ENCODE measurements at places on chromosomes 11 and 22.

DNA sequence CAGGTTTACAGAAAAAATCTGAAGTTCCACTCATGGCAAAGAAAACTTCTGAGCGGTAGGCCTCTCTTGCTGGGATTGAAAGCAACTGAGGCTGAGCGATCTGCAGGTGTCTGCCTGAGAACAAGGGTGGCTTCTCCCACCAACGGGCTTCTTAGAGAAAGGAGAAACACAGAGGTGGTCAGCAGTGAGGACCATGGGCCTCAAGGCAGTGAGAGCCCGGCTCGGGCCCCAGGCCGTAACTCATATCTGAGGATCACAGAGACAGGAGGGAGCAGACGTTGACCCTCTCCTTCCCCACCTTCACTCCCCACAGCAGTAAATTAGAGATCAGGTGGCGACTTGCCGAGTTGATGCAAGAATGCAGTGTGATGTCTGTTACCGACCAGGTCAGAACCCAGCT is 50.9 kb upstream of the RTL6 start:
- DNase-seq: no peak

GRCh38 chr22:43412808-43413795 is 1.3 kb downstream of the MPPED1 start:
- DNase-seq: no peak

- peak; percentile 28 for DNase-seq
These were observed 10.7 kb downstream of the SMIM38 start for GRCh38 chr11:69166218-69167115.

DNA sequence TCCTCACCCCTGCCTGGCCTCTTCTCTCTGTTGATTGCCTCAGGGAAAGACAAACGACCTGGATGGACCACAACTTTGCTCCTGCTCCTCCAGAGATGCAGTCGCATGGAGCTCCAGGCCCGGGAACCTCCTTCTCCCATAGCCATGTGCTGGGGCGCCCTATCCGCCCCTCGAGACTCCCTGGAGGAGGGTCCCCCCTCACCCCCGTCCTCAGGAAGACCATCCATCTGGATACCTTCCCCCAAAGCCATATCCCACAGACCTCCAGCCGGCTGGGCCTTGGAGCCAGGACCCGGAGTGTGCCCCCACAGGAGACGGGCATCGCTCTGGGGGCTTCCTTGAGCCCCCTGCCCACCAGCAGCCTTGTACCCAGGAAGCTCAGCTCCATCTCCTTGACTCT is 2.2 kb downstream of the SEPTIN3 start:
- no peak for DNase-seq

DNA sequence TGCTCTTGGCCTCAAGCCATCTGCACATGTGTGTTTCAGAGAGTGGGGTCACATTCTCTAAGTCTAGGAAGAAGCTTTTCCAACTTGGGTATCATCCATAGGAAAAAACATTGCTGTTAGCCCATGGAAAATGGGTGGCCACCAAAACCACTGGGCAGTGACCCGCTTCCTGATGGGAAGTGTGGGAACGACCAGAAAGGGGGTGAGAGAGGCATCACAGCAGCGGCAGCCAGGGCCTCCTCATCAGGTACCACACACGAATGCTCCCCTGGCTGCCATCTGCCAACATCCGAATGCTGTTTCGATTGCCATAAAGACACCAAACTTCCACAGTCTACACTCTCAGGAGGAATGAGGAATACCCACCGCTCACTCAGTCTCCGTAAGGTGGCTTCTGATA is 40.3 kb downstream of the CHKA start:
- no peak for DNase-seq

GRCh38 chr11:11667056-11667455 is 45.3 kb upstream of the GALNT18 start:
- DNase-seq: no peak

DNA sequence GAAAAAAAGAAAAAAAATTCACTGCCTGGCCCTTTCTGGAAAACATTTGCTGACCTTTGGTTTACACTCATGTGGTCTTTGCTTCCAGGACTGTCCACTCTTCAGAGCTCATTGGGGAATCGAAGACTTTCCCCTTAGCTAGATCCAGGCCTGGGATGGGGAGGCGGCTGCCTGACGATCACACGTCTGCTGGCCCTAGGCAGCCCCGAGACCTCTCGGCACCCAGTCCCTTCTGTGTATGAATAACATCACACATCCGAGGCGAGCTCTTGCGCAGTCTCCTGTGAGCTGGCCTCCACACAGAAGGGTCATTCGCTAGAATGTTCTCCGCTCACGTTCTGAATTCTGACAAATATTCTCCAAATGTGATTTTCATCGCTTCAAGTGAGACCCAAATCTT is 25.7 kb upstream of the GAL start:
- DNase-seq: peak; percentile 13

- peak; percentile 72 for DNase-seq
These were observed 71.8 kb downstream of the ADAMTS15 start for GRCh38 chr11:130520271-130520671.

DNA sequence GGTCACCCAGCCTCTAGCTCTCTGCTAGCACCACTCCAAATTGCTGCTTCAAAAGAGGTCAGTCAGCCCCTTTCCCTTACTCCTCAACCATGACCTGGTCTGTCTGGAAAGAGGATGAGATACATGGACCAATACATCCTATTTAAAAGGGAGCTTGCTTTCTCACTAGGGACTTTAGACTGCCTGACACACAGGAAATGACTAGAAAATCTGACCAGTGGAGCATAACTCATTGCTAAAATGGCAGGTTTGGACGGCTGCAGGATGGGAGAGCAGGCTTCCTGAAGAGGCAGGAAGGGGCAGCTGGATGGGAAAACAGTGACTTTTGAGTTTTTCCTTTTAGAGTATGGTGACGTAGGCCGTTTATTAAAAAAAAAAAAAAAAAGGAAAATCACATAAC is 25.3 kb downstream of the STIM1 start:
- no peak for DNase-seq

DNA sequence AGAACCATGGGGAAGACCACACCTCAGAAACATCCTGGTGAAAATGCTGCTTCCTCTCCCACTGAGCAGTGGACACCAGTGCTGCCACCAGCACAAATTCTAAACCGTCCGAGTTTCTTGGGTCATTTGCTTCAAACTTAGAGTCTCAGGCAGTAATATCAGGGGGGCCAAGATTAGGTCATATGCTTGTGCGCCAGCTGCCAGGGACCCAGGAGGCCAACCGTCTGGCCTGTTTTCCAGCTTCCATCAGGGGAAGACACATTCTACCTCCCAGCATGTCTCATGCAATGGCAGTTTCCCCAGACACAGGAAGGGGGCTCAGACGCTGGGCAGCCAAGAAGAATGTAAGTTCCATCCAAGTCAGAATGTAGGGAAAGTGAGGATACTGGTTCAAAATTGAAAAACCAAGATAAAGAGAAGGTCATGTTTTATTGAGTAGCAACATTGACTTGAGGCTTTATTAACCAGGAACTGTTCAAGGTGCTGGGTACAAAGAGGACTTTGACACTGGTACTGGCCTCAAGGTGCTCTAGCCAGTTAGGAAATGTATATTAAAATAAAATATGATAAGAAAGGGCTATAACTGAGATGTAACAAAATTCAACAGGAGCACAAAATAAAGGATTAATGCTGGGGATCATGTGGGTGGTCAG is 59.7 kb upstream of the EED start:
- no peak for DNase-seq

DNA sequence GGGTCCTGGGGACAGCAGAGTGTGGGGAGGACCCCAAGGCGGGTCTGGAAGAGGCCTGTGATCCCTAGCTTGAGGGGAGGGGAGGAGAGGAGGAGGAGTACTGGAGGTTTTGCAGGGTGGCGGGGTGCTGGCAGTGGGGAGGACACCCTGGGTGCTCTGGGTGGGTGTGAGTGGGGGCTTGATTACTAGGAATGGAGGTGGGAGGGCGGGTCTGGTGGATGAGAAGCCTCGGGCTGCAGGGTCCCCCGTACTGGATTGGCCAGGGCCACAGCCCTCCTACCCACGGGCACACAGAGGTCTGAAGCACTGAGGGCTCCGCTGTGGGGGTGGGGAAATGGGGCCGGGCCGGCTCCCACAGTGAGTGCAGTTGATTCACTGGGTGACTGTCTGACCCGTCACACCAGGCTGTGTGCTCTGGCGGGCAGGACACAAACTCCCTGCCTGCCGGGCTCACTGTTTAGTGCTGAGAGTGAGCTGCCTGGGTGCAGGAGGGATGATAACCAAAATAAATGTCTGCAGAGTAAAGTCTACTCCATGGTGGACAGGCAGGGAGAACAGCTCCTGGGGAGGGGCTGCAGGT is 114.2 kb downstream of the CACNA1I start:
- DNase-seq: no peak

DNA sequence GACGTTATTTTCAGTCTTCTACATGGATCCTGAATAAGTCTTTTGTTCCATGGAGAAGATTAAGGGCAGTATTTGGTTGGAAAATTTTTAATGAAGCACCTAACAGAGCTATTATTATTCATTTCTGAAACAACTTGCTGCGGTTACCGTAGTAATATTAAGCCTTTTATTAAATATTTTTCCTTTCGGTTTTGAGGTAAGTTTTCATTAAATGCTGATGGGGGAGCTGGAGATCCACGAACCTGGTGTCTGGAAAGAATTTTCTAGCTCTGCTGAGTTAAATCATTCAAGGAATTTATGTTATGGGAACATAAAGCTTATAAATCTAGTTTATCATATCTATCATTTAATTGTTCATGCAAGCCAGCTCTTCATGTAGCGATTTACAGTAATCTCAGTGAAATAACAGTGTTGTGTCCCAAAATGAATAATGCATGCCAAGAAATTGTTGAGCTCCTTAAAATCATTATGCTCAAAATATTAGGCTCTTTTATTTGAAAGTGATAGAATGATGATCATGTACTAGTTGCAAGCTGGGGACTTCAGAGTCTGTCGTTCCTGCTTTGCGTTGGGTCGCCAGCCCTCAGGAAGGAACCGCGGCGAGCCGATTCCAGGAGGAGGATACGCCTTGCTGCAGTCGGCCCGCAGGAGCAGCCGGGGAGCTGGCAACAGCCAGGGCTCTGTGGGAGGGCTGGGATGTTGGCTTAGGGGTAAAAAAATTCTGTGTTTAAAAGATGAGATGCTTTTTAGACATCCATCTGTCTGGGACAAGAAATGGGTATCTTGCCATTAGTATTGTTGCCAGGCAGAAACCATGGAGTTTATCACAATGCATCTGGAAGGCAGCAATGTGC is 83.1 kb downstream of the TBC1D22A start:
- no peak for DNase-seq

- DNase-seq: peak; percentile 83
These were observed 17.3 kb upstream of the SLC29A2 start for GRCh38 chr11:66388780-66389386.

DNA sequence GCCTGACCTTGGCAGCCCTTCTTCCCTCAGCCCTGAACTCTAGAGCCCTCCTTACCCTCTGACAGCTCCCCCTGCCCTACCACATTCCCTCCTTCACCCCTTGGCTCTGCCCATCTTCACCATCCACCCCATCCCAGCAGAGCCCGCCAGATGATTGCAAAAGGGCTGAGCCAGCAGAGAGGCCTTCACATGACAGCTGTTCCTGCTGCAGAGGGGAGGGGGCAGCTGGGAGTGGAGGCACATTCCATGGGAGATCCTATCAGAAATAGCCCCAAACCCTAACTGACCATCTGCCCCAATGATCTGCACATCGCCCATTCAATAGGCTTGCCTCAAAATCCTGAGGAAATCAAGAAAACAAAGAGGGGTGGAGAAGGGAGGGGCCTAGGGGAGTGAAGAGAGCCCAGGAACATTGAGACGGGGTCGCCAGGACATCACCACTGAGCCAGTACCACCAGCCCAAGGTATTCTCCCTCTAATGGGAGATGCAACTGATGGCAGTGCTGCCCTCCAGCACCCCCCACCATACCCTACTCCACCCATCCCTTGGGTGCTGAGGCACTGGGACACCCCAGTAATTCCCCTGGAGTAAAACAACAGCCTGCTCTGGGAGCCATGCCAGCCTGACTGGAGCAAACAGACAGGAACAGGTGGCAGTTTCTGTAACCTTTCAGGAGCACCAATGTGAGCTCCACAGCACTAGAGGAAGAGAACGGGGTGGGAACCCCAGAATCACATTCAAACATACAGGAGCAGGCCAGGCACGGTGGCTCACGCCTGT is 8.0 kb upstream of the AHNAK start:
- peak; percentile 82 for DNase-seq

DNA sequence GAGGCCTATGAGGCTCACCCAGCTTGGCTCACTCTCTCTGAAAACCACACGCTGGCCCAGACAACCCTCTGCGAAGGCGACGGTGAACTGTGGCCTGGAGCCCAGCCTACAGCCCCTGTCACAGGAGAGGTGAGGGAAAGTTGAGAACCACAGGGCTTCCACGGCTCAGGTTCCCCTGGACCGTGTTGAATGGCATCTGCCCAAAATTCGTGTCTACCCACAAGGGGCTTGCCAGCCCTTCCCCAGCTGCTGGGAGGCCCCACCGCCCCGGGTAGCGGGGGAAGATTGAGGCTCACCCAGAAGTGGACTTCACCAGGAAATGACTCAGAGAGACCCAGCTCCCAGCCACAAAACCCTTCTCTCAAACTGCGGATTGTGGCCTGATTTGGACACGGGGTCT is 197.1 kb downstream of the CTTN start:
- no peak for DNase-seq

DNA sequence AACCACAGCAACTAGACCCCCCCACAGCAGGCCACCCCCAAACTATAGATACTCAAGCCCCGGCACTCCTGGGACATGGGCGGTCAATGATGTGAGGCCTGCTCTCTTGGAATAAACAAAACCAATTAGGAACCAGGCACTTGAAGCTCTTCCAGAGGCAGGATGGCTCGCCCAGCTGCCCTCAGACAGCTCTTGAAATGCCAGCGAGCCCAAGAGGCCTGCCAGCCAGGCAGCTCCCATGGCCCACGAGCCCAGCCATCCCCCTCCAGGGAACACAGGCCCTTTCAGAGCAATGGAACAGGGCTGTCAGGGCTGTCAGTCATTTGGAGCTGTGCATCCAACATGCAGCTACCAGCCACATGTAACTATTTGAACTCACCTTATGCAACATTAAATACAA is 34.0 kb upstream of the TFIP11 start:
- no peak for DNase-seq

- no peak for DNase-seq
These were observed 14.2 kb upstream of the CCDC89 start for GRCh38 chr11:85699957-85700741.

GRCh38 chr11:102014756-102015155 is 32.5 kb upstream of the CFAP300 start:
- no peak for DNase-seq

- no peak for DNase-seq
These were observed 16.2 kb upstream of the CASTOR1 start for GRCh38 chr22:30305519-30305905.

- no peak for DNase-seq
These were observed 17.4 kb upstream of the GNB1L start for GRCh38 chr22:19871845-19872778.

GRCh38 chr11:14119357-14119756 is 156.8 kb downstream of the SPON1 start:
- DNase-seq: no peak

GRCh38 chr22:50700387-50701075 is 27.9 kb downstream of the SHANK3 start:
- peak; percentile 9 for DNase-seq

DNA sequence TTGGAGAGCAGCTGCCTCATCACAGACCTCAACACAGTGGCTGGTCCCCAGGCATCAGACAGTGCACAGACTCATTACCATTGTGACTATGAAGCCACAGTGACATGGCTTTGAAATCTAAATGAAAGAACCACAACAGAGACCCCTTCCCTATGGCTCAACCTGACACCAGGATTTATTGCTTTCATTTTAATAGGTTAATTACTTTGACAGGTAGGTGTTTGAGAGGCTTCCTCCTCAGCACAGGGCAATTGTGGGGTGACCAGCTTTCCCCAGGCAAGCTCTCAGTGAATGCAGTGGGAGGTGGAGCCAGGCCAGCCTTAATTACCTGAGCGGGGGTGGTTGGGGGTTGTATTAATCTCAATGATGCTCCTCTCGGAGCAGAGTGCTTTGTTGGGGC is 102.3 kb downstream of the CHST1 start:
- no peak for DNase-seq
